Neuronal stem cell (in vitro differentiated cells): ENCODE measurements at places on chromosomes 5 and 9.

DNA sequence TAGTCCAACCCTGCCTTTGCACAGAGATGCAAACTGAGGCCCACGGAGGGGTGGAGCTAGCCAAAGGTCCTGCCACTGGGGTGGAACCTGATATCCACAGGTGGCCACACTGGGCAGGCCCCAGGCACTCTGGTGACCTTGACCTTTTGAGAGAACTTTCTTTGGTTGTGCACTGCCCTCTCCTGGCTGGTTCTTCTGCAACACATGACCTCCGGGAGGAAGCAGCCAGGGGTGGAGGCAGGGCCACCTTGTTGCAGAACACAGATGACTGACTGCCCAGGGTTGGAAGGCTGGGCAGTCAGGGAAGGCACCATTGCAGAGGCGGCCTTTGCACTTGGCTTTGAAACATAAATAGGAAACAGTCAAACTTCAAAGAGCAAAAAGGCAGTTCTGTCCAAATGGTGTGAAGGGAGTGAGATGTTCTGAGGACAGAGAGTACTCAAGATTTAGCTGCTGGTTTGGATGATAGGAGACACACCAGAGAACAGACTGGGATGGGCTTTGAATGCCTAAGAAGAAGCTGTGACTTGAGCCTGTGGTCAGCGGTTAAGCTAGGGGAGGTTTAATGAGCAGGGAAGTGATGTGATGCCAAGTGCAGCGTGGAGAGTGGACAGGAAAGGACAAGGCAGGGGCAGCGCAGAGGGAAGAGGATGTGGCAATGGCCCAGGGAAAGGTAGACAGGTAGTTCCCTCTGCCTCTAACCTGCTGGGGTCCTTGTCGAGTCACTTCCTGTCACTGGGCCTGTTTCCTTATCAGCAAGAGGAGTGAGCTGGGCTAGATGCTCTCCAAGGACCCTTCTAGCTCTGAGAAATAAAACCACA lies 6.8 kb upstream of the TCOF1 start:
- peak; percentile 36 for DNase-seq

DNA sequence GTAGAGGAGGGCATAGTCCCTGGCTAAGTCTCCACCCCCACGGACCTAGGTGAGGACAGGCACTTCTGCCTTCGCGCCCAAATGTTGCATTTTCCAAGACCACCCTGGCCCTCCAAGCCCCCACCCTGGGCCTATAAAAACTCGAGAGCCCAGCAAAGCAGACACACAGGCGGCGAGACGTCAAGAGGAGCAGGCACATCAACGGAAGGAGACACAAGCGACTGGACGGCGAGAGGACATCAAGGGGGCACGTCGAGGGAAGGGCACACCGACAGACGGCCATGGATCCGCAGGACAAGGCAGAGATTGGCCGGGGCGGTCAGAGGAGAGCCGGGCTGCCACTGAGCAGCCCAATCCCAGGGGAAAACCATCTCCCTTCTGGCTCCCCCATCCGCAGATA lies 348.0 kb downstream of the MTRR start:
- DNase-seq: no peak

DNA sequence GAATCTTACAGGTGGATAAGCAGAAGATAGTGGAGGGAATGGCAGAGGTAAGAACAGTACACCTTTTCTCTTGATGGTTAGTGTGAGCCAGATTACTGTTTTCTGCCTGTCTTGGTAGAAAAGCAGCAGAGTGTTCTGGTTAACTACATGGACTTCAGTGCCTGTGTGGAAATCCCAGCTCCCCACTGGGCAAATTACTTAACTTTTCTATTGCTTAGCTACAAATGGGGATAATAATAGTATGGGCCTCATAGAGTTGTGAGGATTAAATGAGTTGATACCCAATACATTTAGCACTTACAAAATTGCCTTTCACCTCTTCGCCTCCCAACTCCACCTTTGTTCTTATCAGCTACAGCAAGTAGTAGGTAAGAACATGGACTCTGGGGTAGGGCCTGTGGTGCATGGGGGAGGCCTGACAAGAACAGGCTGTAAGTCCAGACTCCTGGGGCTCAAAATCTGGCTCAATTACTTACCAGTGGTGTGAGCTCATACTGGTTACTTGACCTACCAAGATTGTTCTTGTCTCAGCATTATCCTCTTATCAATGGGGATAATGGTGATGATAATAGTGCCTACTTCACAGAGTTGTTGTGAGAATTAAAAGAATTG lies 125.1 kb downstream of the LIFR start:
- no peak for DNase-seq

- no peak for DNase-seq
Observed at GRCh38 chr9:134604834-134605233, 36.8 kb upstream of the COL5A1 start.

DNA sequence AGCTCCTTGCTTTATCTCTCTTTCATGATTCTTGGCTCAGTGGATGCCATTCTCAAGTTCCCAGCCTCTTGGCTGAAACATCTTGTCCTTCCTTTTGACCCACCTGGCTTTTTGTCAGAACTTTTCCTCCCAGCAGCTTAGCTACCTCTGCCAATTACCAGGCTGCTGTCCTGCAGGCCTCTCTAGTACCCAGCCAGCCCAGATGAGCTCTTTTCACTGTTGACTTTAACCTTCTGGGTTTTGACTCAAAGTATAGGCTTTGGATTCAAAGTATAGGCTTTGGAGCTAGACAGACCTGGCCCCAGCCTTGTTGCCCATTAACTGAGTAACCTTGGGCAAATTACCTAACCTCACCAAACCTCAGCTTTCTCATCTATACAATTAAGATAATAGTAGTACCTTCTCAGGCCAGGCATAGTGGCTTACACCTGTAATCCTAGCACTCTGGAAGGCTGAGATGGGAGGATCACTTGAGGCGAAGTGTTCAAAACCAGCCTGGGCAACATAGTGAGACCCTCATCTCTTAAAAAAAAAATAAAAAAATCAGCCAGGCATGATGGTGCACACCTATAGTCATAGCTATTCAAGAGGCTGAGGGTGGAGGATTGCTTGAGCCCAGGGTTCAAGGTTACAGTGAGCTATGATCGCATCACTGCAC lies 6.6 kb upstream of the TMEFF1 start:
- DNase-seq: no peak

DNA sequence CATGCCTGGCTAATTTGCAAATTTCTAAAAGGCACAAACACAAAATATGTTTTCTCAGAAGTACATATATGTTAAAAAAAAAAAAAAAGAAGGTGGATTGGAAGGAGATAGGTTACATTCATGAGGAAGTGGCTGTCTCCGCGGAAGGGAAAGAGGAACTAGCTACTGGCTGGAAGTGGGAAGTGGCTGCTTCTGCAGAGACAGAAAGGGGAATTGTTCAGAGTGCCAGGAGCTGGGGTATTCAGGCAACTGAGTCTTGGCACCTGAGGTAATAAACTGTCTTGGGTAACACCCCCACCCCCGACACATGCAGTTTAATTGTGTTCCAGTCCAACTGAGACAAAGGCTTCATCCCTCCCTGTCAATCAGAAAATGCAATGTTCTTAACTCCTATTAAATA lies 45.6 kb downstream of the S1PR3 start:
- no peak for DNase-seq

GRCh38 chr5:95411474-95411873 lies 20.3 kb downstream of the FAM81B start:
- no peak for DNase-seq
